Activated naive CD4-positive, alpha-beta T cell (primary cell): ENCODE measurements at places on chromosomes 1 and 21.

GRCh38 chr1:18657506-18658201, 27.0 kb downstream of the PAX7 start:
- no peak for DNase-seq

GRCh38 chr1:112878321-112878720, 77.7 kb downstream of the SLC16A1 start:
- no peak for DNase-seq

- DNase-seq = no peak
Observed at GRCh38 chr1:60889709-60890108, 192.7 kb upstream of the NFIA start.

GRCh38 chr1:168343566-168343965, 62.9 kb downstream of the TBX19 start:
- no peak for DNase-seq

GRCh38 chr21:35328856-35329455, 279.9 kb upstream of the RUNX1 start:
- DNase-seq = no peak

- no peak for DNase-seq
Observed at GRCh38 chr1:71542155-71542554, 461.3 kb upstream of the ZRANB2 start.

DNA sequence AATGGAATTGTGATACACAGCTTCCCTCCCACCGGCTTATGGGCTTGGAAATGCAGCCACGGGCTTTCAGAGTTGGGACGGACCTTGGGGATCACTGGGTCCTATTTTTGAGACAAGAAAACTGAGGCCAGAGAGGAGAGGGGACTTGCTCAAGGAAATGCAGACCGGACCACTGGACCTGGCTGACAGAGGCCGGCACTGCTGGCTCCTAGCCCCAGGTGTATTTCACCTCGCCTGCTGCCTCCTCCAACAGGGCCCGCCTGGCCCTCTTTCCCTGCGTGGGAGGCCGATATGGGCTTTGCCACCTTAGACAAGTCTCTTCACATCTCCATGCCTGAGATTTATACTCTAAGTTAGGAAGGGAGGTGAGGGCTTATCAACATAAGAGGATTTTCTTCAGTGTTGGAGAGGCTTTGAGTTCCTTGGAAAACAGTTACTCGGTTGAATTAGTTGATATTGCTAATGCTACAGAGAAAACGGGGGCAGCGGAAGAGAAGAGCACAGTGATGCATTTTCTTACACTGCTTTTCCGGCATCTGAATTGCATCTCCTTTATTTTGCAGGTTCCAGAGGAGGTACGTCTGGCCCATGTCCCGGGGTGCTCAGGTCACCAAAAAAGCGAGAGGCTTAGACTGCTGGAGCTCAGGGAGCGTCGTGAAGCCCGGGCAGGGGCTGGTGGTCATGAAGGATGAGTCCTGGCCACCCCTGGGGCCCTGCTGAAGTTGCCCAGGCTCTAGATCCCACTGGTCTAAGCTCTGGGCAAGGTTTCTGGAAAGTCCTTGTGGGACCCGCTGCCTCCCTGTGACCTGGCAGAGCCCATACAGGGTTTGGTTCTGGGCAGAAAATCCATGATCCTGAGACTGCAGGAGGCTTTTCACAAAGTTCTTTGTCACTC, 44.7 kb downstream of the CAPN2 start:
- DNase-seq = no peak

- no peak for DNase-seq
Observed at GRCh38 chr1:157994704-157995582, 1.5 kb downstream of the KIRREL1 start.

- no peak for DNase-seq
Observed at GRCh38 chr1:235925016-235925415, 58.3 kb upstream of the LYST start.
